Activated CD4-positive, alpha-beta T cell treated with anti-CD3 and anti-CD28 coated beads, Interleukin-2, Interleukin-4, amounts not matched to agents 100 ng/mL and 50 ng/mL, durations not matched to agents 16 hours and 8 hours (primary cell): ENCODE measurements at places on chromosomes 11 and 22.
A peak's percentile ranks its signal among the peaks of the same experiment; 100 is the strongest.

- DNase-seq, result no peak
These were observed 20.8 kb upstream of the SNX19 start for GRCh38 chr11:130937051-130937450.

- peak; percentile 12 for DNase-seq
These were observed at the start of gene PHF21B for GRCh38 chr22:45009606-45010531. PHF21B (minus strand) TSS chr22:45010005; CDS start chr22:45009549, 456 bp downstream.

DNA sequence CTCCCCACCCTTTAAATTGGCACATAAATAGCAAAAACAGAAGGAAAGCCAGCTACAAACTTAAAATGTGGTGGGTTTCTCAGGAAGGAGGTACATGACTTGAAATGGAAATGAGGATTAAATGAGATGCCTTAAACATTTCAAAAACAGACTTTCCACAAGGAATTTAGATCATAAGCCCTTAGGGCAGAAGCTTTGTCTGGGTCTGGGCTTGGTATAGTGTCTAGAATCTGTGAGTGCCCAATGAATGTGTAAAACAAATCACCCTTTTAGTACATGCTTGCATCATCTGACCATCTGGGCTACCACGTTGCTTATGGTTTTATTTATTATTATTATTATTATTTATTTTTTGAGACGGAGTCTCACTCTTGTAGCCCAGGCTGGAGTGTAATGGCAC, 37.1 kb upstream of the CREB3L1 start:
- no peak for DNase-seq

DNA sequence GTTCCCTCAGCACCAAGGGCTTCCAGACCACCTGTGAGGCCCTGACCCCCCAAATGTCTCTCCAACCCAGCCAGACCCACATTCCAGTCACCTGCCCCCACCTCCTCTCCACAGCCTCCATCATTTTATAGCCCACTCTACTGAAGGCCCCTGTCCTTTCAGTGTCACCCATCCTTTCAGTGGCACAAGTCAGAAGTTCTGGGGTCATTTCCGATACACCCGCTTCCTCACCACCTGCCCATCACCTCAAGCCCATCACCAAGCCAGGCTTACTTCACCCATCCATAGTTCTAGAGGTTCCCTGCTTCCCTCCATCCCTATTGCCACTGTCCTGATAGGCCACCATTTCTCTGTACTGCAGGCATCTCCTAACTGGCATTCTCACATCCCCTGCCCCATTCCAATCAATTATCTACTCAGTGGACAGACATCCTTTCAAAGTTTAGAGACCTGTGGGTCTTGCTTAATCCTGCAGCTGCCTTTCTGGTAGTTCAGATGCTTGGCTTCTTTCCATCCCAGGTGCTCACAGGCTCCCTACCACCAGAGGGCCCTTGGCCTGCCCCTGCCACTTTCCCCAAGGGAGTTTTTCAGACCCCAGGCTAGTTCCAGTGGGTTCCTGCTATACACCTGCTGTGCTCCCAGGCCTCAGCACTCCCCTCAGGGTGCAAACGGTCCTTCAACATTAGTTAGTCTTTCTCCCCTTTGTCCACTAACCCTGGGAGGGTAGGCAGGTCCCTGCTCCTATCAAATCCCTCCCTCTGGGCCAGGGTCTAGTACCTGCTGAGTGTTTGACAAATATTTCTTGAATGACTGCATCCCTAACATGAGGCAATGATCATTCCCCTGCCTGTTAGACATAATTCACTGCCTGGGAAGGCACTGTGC, 7.6 kb downstream of the KCNQ1OT1 start:
- no peak for DNase-seq

- no peak for DNase-seq
These were observed 8.8 kb downstream of the TANGO2 start for GRCh38 chr22:20029550-20030225.

DNA sequence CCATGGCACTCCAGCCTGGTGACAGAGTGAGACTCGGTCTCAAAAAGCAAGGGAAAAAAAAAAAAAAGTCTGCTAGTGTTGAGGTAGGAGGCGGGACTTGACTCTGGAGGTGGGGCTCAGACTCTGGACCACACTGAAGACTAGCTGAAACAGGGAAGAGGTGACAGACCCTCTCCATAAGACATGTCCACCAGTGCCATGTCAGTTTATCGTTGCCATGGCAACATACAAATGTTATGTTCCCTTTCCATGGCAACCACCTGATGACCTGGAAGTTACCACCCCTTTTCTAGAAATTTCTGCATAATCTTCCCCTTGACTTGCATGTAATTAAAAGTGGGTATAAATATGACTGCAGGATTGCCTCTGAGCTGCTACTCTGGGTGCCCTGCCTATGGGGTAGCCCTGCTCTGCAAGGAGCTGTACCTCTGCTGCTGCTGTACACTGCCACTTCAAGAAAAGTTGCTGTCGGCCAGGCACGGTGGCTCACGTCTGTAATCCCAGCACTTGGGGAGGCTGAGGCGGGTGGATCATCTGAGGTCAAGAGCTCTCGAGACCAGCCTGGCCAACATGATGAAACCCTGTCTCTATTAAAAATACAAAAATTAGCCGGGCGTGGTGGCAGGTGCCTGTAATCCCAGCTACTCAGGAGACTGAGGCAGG, 55.1 kb downstream of the KIAA1671 start:
- DNase-seq, result no peak

DNA sequence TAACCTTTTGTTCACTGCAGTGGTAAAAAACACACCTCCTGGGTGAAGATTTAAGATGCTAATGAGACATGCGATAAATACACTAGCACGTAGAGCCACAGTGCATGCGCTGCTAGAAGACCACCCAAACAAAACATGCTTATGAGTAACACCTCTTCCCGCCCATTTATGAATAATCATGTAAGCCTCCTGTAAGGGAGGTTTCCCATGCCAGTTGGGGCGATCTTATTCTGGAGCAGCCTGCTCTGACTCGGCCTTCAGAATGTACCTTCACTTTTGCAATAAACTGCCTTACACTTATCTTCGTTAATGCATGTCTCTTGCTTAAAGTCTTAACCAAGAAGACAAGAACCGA, 18.1 kb upstream of the SCARF2 start:
- DNase-seq, result no peak

DNA sequence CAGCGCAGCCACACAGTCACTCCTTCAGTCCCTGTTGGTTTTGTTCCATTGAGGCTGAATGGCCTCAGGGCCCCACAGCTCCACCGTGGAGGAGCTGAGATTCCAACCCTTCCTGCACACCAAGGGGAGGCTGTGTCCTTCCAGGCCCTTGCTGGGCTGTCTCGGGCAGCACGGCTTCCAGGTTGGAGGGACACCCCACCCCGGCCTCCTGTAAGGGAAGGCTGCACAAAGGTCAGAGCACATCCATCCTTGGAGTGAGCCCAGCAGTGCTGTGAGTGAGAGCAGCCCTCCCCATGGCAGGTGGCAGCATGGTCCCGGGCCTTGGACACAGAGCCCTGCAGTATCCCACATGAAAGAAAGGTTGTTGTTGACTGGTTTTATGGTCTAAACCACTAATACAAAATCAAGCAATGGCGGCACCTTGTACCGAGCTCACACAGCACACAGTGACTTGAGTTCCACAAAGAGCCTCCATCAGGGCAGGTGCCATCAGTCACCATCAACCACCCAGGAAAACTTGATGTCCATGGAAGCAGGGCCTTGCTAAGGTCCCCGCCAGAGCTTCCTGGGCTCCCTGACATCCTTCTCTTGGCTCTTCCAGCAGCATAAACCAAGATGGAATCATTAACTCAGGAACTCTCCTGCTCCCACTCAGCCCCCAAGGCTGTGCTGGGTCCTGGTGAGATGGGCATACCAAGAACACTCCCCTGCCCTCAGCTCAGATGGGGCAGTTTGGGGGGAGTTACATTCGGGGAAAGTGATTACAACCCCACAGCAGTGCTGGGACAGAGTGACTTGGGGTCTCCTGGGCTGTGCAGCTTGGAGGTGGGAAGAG, 1500.4 kb downstream of the TBC1D22A start:
- no peak for DNase-seq
